Panc1 (cell line): ENCODE measurements at places on chromosomes 5 and 9. TPM values are rescaled to one million over a fixed set of nuclear protein-coding genes. Genes with fewer than 3 reads are reported as not detected.

- DNase-seq, result no peak
These were observed 918.9 kb downstream of the DTWD2 start for GRCh38 chr5:118069452-118069851.

DNA sequence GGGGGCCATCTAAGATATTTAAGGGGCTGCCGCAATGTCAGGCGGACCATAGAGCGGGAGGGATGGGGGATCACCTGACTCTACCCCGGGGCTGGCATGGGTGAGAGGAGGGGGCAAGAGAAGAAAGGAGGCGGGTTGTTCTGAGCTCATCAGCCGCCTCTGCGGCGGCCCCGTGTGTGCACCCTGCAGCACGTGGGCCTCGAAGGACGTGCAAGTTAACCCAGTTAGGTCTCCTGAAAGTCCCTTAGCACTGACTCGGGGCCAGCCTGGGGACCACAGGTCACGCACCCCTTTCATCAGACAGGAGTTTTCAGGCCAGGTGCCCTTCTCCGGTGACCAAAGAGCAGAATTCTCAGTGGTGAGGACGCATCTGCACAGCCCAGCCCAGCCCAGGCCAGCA, 58.0 kb downstream of the UBE2QL1 start:
- no peak for DNase-seq

TMEM38B gene
- total RNA-seq, result 30.6 TPM

- DNase-seq, result no peak
These were observed 362.9 kb downstream of the ARRDC3 start for GRCh38 chr5:91020065-91020800.

IL33 gene
- not detected for total RNA-seq

- no peak for DNase-seq
These were observed 106.8 kb upstream of the RASGRF2 start for GRCh38 chr5:80853413-80853812.

GRCh38 chr5:79577693-79578092, 34.5 kb upstream of the TENT2 start:
- no peak for DNase-seq

SLC22A4 gene
- total RNA-seq, result 1.5 TPM

- no peak for DNase-seq
These were observed 74.1 kb upstream of the BASP1 start for GRCh38 chr5:17143335-17143734.

DNA sequence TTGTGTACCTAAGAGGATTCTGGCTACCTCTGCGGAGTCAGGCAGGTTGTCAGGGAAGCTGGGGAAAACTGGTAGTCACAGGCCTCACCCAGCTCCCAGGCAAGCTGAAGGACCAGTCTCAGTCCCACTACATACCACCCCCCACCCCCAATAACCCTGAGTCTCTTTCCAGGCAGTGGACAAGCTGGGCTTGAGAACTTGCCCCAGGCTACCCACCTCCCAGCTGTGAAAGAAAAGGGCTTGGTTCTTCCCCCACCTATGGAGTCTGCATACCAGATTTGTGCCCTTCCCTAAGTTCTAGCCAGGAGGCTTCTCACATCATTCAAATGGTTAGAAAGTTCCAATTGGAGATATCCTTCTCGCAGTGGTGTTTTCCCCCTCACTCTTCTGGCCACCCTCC, 1678.8 kb downstream of the MAT2B start:
- DNase-seq, result no peak

GRCh38 chr9:137445275-137445807, 4.2 kb upstream of the ENTPD8 start:
- DNase-seq, result peak; percentile 41

C9orf50 gene
- not detected for total RNA-seq

GRCh38 chr5:142433526-142434321, 108.9 kb upstream of the SPRY4 start:
- DNase-seq, result no peak

- DNase-seq, result no peak
These were observed 21.1 kb downstream of the TRAF1 start for GRCh38 chr9:120905315-120906164.

MCC gene
- total RNA-seq, result 0.41 TPM

DNA sequence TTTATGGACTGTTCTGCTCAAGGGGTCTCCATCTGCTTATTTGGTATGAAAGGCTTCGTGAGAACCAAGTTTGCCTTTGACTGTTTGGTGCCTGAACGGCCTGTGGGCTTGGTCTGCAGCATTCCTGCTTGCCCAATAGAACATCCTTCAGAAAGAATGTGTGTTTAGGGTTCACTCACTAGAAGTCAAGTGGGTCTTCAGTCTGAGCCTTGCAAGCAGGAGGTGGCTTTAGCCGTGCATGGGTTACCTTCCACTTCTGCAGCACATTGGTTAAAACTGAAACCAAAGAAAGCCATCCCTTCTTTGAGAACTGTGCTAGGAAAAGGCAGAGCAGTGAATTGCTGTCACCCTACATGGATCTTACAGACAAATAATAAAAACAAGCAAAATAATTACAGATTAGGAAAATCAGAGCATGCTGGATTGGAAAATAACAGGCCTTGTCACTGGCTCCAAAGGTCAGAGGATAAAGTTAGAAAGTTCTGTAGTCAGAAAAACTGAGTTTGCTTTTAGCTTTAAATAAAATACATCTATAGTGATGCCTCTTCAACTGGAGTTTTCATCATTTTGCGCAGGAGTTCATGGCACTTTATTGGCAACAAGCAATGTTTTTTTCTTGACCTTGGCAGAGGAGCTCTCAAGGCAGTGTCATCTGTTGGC, 16.6 kb downstream of the WWC1 start:
- DNase-seq, result no peak

- no peak for DNase-seq
These were observed 2.1 kb downstream of the SPATA31E1 start for GRCh38 chr9:87884578-87885459.

DNA sequence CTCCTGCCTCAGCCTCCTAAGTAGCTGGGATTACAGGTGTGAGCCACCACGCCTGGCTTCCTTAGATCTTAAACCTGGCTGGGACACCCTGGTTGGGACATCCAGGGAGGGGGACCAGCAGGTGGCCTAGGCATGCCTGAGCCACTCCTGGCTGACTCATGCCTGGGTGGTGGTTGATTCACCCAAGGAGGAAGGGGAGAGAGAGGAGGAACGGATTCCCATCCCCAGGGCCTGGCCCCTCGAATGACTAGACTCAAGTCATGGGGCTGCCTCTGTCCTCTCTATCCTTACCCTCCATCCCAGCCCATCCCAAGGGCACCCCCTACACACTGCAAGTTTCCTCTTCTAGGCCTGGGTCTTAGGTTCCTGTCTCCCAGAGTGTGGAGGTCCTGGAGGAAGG, 12.7 kb downstream of the EEIG1 start:
- DNase-seq, result peak; percentile 69

TAS2R1 gene
- not detected for total RNA-seq

DNA sequence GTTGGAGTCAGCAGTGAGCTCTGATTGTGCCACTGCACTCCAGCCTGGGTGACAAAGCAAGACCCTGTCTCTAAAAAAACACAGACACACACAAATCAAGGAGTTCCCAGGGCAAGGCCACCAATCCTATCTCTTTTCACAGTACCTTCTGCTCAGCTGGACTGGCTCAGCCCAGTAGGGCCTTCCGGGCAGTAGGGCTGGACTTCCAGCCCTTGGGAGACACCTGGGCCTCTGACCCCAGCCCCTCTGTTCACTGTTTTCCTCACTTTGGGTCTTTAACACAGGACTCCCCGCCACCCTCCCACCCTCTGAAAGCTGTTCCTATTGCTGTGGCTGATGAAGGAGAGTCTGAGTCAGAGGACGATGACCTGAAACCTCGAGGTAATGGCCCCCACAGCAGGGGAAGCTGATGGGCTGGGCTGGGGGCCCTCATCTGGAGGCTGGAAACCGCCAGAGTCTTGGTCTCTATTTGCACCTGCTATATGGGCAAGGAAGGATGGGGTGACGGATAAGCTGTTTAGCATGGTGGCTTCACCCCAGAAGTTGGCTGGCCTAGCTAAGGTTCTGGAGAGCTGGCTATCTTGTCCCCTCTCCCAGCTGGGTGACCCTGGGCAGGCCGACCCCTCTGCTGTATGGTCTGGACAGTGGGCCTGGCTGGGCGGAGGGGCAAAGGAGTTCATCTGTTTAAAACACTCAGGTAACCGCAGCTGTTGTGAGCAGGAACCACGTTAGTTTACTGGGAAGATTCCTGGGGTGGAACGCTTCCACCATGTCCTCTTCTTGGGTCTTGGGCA, 25.6 kb downstream of the USP20 start:
- DNase-seq, result no peak

GRCh38 chr5:43268188-43268820, 44.9 kb downstream of the HMGCS1 start:
- DNase-seq, result no peak

PCDHB2 gene
- total RNA-seq, result 12.8 TPM

- no peak for DNase-seq
These were observed 111.5 kb upstream of the FSTL4 start for GRCh38 chr5:133723651-133724366.

GRCh38 chr5:2892466-2893000, 141.1 kb upstream of the IRX2 start:
- no peak for DNase-seq

NR5A1 gene
- total RNA-seq, result 2.5 TPM

ANKRD34B gene
- 0.10 TPM for total RNA-seq

DNA sequence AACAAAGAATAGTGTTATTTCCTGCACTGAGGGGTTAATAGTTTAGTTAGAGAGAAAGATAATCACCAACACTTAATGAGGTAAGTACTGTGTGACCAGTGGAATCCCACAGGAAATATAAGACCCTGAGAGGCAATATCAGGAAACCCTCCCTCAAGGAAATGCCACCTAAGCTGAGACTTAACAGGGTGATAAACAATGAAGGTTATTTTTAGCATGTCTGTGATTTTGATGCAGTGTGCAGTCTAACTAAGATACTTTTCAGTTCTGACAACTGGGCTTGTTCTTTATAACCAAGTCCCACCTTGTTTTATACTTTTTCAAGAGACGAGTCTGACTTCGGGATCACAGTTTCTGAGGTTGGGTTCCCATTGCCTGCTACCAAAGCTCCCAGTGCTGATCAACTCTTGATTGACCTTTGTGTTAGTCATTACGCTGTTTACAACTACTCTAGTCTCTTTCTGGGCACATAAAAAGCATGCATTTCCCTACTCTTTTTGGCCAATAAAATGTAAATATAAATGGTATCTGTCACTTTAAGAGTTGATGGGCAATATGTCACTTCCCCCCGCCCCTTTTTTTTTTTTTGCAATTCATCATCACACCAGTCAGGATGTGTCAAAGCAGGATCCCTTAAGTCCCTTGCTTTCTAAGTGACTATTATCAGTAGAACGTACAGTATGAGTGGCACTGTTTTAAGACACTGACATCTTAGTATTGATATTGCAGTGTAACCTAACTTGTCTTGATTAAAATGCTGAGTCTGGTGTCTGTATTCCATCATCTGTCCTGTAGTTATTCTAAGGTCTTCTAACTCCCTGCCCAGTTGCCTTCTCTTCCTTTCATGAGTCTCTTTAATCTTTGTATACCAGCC, 31.4 kb downstream of the C6 start:
- no peak for DNase-seq

DNA sequence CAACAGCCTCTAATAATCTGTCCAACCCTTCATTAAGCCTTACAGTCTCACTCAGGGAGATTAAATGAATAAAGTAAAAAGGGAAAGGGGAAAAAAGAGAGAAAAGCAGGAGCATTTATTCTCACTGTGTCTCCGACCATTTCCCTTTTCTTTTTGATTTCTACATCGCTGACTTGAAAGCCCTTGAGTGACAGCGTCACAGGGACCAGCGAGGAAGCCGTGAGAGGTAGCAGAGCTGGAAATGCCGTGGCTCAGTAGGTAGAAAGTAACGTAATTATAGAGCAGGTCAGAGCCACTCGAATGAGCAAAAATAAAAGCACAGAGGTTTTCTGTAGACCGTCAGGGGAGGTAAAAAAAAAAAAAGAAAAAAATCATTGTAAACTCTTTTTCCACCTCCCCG, 52.4 kb downstream of the ASS1 start:
- DNase-seq, result no peak

GRCh38 chr5:155929112-155929511, 397.9 kb upstream of the SGCD start:
- no peak for DNase-seq

DNA sequence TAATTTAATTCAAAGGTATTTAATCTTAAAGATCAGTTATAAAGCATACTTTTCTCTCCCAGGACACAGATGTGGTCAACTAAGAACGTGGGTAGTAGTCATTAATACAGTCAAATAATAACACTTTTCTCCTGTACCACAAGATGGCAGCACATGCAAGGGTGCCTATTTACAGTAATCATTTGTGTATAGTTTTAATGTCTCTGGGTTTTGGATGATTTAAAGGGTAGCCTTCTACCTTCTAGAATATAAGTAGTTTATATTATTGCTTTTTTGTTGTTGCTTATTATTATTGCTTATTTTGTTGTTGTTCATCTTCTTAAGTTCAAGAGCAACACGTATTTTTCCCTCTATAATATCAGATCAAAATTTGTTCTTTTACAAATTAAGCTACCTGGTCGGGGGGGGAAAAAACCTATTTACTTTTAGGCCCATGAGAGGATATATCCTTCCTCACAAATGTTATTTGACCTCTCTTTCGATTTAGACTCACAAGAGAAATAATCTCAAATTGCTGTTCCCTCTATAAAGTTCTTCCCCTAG, 59.6 kb upstream of the SLC27A6 start:
- DNase-seq, result peak; percentile 25

DNA sequence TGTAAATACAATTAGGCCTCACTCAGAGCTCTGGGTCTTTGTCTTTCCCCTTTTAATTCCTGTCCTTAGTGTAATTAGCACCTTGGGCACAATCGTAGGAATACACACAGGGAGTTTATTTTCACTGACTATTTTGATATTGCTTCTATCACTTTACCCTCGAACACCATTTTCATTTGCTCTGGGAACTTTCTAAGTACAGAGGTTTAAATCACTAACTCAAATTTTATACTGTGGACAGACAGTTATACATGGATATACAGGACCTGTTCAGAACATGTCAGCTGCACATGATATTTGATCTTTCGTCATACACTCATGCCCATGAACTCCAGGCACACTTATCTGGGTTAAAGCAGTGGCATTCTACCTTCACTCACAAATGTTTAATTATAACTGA, 217.8 kb upstream of the TMEM161B start:
- no peak for DNase-seq

PRDM9 gene
- not detected for total RNA-seq

PFDN1 gene
- 54.4 TPM for total RNA-seq

- DNase-seq, result no peak
These were observed 45.7 kb upstream of the IPPK start for GRCh38 chr9:92715488-92716231.

TAF1L gene
- not detected for total RNA-seq

GRCh38 chr9:26264709-26265601, 586.7 kb upstream of the TUSC1 start:
- DNase-seq, result no peak

DNA sequence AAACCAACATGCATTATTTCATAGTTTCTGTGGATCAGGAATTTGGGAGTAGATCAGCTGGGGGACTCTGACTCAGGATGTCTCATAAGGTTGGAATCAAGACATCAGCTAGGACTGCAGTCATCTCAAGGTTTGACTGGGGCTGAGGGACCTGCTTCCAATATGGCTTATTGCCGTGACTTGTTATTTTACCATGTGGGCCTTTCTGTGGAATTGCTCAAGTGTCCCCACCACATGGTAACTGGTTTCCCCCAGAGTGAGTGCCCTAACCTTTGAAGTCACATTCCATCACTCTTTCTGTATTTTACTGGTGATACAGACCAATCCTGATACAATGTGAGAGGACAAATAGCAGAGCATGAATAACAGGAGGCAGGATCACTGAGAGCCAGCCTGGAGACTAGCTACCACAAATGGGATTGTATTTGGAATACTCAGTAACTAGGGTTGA, 70.2 kb upstream of the ELL2 start:
- no peak for DNase-seq
